Fibroblast of pulmonary artery (primary cell): ENCODE measurements at places on chromosomes 7 and 10.

- DNase-seq = no peak
Observed at GRCh38 chr10:23965880-23966279, 243.1 kb upstream of the KIAA1217 start.

- DNase-seq = no peak
Observed at GRCh38 chr10:79938728-79939406, 10.0 kb downstream of the SFTPD start.

GRCh38 chr7:155585532-155585895 lies 39.2 kb upstream of the CNPY1 start:
- DNase-seq = no peak

DNA sequence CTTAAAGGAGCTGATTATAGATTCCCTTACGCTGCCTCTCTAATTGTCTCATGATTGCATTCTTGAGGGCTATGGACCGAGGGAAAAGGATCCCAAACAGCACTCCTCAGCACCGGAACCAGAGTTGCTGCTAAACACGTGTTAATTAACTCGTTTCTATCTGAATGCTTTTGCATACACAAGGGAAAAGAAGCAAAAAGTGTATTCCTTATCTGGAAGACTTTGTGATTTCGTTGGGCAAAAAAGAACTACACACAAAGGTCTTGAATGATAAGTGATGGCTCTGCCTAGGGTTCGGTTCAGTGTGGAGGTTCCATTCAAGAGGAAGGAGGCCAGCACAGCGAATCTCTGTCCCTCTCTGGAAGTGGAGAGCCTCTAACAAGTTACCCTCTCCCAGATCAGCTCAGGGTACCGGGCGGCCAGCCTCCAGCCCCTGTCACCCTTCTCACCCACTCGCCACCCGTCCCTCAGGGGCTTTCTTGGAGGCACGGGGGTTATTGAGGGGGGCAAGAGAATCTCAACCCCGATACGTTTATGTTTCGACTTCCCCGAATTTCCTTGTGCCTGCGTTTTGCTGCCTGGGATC lies 515 bp upstream of the SLC4A2 start:
- no peak for DNase-seq

GRCh38 chr7:135715673-135716072 lies 12.3 kb downstream of the SLC13A4 start:
- DNase-seq = no peak

- DNase-seq = peak; percentile 19
Observed at GRCh38 chr10:18545621-18546305, 105.6 kb downstream of the NSUN6 start.

DNA sequence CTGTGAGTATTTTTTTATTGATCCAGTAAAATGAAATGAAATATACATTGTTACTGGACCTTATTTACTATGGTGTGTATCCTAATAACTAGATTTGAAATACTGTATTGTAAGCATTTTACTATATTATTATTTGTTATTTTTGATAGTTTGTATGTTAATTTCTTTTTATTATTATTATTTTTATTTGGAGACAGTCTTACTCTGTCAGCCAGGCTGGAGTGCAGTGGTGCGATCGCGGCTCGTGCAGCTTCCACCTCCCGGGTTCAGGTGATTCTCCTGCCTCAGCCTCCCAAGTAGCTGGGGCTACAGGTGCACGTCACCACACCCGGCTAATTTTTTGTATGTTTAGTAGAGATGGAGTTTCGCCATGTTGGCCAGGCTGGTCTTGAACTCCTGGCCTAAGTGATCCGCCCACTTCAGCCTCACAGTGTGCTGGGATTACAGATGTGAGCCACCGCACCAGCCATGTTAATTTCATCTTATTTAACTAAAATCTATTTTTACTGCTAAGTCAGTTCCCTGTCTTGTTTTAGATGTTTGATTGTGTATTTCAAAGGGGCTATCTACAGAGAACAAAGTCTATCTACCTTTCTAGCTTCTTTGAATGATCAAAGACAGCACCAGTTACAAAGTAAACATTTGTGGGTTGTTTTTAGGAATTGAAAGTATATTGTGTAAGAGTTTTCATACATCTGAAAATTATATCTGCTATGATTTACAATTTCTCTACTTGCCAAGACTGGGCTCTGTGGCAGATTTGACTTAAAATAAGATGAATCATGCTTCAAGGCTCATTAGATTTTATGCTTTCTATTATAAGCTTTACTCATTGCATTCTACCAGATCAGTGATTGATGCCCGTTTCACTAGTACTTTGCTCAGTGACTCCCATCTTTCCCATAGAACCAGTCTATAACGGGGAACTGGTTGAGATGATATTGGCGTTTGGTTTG lies 41.6 kb downstream of the CDC123 start:
- DNase-seq = no peak

- no peak for DNase-seq
Observed at GRCh38 chr7:28726555-28726954, 231.6 kb downstream of the TRIL start.

DNA sequence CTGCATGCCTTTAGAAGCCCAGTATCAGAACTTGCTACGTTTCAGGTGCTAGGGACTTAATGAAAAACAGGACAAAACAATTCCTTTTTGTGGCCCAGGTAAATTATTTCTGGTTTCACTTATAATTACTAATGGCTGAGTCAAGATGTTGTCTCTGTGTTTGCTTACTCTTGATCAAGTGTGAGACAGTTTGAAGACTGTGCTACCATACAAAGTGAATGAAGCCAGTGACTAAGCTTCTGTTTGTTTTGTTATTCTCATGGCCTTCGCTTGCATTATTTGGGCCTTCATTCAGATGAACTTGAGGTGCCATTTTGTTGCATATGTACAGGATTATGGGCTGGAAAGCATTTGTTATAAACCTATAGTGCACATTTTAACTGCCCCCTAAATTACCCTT lies 17.9 kb downstream of the SMNDC1 start:
- no peak for DNase-seq

DNA sequence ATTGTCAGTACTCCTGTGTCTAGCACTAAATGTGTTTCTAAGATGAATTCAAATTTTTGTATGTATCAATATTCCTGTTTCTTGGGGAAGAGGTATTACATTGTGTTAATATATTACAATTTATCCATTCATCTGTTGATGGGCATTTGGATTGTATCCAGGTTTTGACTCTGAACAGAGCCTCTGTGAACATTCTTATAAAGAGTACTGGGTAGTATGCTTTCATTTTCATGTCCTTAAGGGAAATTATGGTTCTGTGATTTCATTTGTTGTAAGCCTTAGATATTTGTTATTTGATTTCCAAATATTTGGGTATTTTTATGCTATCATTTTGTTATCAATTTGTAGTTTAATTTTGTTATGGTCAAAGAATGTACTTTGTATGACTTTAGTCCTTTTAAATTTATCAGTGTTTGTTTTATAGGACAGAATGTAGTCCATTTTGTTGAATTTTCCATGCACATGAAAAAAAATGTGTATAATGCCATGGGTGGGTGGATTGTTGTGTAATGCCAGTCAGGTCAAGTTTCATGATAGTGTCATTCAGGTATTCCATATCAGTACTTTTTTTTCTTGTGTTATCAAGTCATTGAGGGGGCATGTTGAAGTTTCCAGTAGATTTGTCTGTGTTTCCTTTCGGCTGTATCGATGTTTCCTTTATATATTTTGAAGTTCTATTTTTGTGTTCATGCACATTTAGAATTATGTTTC lies 38.4 kb downstream of the STAM start:
- peak; percentile 38 for DNase-seq

DNA sequence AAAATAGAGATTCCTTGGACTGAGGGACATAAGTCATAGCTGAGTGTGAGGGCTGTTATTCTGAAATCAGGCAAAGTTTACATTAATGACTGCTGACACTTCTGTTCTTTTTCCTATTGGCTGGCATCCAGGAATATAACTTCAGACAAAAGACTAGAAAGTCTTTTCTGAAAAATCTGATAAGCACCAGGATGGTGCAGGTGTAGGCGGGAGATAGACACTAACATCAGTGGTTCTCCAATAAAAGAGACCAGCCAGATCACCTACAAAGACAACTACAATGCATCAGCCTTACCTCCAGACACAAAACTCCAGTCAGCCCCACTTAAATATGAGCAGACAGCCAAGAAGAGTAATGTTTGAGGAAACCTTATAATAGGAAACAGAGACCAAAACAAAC lies 168.3 kb upstream of the LRGUK start:
- no peak for DNase-seq

DNA sequence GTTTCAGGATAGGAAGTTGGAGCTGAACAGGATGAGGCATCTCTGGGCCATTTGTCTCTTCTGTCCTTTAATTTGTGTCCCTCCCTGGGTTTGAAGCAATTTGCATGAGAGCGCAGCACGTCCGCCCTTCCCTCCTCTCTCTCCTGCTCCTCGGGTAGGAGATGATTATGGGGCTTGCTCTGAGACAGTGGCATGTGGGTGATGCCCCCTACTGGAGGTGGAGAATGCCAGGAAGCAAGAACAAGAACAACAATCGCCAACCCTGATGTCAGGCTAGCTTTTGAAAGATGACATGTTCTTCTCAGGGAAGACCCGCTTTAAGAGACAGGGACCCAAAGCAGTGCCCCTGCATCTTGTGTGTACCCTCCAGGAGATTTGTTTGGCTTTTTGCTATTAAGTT lies 63.9 kb upstream of the LOXL4 start:
- DNase-seq = no peak

DNA sequence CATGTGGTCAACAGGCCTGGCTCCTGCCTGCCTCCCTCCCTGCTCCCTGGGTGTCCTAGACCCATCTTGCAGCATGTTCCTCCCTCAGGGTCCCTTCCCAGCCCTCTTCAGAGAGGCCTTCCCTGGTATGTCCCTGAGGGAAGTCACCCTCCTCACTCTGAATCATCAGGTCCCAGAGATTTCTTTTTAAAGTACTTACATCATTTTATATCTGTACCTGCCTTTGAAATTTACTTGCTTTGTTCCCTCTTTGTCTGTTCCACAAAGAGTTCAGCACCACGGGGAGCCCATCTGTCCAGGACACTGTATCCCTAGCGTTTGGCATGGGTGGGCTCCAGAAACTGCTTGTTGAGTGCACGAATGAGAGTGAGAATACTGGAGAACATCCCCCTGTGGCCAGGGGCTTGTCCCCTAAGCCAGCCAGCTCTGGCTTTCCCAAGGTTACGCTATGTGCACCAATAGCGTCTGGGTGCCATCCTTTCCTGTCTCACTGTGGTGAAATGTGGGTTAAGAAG lies 50.6 kb upstream of the IGFBP3 start:
- no peak for DNase-seq

DNA sequence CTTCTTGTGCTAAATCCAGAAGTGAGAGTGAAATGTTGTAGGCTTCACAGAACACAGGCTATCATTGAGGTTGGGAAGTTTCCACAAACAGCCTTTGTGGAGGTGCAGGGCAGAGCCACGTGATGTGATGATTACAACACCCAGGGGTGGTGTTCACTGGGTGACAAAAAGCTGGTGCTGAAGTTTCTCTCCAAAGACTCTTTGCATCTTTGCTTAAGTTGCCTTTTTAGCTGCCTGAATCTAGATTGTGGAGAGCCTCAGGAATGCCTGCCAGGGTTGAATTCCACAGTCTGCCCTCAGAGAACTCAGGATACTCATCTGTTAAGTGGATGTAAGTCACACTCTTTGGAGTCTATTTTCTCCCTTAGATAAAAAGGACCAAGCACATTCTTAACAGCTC lies 56.3 kb downstream of the PLXNA4 start:
- DNase-seq = no peak

- DNase-seq = no peak
Observed at GRCh38 chr7:33395340-33395739, 266.0 kb downstream of the BBS9 start.

DNA sequence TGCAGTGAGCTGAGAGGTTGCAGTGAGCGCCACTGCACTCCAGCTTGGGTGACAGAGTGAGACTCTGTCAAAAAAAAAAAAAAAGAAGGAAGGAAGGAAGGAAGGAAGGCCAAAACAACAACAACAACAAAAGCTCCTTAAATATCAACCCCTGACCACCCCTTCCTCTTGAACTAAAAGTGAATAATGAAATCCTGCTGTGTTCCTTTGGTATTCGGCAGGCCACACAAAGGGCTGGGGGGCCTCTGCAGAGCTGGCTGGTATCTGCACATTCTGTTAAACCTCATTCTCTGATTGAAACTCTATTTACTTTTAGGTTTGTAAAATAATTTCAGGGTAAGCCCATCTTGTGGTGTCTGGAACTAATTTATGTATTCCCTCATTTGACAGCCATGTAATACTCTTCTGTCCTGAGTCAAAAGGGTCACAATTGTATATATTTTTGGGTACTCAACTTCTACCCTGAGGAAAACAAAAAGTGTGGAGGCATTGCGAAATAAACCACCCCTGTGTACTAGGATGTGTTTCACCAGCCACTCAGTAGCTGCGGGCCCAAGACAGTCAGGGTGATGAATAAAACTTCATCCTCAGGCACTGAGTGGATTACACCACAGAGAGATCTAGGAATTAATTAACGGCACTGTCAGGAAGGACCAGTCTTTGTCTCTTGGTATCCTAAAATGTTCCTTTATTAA lies 446.4 kb upstream of the PFKP start:
- DNase-seq = no peak

GRCh38 chr10:22679608-22680007 lies 34.8 kb downstream of the PIP4K2A start:
- no peak for DNase-seq

DNA sequence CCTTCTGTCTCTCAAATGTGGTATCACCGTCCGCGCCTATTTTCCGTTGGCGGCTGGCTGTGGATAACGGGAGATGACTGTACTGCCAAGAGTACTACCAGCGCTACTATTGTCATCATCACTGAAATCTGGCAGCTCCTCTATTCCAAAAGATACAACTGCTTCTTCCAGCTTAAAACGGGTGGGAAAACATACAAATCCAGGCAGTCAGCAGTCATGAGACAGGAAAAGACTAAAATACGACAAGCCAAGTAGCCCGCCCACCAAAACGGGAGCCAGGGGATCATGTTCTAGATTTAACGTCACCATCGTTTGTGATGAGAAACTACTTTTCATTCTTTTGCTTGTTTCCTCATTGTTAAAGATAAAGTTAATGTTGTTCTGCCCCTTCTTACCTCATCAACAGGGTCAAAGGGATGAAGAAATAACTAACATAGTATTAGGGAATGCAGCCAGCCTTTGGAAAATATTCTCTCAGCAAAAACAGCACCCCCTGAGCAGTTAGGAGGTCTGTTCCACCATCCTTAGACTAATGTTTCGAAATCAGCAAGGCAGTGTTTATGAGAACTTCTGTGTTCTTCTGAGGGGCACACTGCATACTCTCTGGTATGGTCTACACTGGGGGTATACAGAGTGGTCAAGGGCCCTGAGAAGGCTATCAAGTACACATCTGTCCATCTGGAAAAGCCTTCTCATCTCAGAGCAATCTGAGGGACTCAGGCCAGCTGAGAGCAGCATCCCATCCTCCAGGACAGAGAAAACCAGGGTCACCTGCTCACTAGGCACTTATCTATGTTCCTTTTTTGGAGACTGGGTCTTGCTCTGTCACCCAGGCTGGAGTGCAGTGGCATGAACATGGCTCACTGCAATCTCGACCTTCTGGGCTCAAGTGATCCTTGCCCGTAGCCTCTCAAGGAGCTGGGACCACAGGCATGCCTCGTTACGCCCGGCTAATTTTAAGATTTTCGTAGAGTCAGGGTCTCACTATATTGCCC lies 47.5 kb downstream of the GNA12 start:
- peak; percentile 99 for DNase-seq
